ENCODE measurements at places on chromosomes 12 and 14.

DNA sequence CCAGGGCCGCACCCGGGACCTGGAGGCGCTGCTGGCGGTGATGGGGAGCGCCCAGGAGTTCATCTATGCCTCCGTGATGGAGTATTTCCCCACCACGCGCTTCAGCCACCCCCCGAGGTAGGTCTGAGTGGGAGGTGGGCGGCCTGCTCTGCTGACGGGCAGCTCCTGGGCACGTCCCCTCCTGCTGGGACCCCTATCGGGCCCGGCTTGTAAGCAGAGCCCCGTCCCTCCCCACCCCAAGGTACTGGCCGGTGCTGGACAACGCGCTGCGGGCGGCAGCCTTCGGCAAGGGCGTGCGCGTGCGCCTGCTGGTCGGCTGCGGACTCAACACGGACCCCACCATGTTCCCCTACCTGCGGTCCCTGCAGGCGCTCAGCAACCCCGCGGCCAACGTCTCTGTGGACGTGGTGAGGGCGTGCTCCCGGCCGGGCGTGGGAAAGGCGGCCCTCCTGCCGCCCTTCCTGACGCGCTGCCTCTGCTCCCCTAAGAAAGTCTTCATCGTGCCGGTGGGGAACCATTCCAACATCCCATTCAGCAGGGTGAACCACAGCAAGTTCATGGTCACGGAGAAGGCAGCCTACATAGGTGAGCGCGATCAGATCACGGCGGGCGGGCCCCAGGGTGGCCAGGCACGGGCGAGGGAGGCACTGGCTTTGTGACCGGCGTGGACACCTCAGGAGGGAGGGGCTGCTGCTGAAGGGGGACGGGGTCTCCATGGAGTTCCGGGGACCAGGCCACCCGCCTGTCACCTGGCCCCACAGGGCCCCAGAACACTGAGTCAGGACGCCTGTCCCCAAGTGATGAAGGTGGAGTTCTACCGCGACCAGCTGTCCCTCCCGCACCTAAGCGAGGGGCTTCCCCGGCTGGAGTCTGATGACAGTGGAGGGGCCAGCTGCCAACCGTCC is 7.3 kb downstream of the PLD4 start:
- no peak for DNase-seq

DNA sequence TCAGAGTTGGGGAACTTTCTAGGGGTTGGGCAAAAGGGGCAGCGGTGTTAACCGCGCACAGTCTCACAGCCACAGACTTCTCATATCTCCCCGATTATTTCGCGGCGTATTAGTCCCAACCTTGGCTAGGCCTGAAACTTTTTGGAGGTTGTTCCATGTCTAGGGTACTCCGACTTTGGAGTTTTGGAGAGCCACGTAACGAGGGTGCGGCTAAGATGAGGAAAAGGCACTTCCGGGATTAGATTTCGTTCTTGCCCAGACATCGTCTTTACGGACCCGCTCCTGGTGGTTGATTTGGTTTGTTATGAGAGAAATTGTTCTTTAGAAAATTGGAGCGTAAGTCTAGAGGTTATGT is 513 bp downstream of the CCNK start:
- DNase-seq, result peak; percentile 20

DNA sequence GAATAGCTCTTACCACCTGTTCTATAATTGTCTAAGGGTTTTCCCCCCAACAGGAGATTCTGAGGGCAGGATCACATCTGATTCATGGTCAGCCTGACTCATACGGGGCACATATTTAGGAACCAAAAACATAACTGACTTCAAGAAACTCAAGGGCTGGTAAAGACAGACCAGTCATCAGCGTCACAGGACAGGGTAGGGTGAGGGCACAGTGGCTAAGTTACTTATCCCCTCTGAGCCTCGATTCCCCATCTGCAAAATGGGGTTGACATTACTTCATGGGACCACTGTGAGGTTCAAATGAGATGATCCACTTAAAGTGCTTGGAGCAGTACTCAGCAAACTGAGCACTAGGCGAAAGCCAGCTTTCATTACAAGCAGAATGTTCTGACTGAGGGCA is 606 bp downstream of the CINP start:
- DNase-seq, result peak; percentile 50

DNA sequence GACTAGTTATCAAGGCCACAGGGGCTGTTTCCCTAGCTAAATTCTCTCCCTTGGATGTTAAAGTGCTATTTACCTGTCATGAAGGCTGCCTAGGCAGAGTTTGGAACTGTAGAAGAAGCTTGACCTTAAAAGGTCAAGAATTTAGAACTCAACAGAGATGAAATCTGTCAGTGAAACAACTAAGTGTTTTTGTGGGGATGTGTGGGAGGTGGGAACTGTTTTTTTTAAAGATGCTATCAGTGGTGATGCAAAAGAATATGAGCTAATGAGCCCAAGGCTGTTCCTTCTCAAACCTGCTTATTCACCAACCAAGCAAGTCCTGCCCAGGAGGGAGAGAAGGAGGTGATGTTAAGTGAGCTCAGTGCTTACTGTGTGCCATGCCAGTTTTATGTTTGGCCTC is 40.8 kb upstream of the POC1B start:
- no peak for DNase-seq

DNA sequence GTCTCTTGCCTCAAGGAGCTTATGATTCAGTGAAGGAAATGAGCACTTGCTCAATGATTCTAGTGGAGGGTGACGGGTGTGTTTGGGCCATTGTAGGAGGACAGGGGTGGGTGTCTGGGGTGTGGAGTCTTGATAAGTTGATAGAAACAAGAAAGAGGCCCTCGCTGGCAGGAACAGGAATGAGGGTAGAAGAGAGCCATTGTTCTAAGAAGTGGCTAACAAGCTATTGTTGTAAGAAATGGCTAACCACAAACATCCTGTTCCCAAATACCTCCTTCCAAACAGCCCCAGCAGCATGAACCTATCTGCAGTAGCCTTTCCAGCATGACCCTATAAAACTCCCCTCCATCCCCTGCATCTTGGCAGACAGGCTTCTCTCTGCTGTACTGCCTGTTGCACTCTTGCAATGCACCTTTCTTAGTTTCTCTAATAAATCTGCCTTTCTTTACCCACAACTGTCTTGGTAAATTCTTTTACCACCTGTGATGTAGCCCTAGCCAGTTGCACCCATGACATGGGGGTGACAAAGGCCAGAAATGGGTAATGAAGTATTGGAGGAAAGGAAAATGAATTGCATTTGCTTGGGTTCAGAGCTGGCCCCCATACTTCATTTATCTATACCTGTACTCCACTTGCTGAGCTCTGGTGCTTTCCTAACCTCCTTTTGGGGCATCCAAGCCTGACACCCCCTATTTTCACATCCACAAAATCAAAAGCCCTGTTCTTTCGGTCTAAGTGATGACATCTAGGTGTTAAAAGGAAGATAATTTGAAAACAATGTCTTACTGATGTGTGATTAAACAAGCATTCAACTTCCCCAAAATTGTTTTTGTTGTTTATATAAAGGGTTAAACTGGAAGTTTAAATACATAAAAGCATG is 389.1 kb downstream of the GRIN2B start:
- no peak for DNase-seq

GRCh38 chr12:71846322-71846940 is 6.9 kb downstream of the TBC1D15 start:
- DNase-seq, result peak; percentile 37

DNA sequence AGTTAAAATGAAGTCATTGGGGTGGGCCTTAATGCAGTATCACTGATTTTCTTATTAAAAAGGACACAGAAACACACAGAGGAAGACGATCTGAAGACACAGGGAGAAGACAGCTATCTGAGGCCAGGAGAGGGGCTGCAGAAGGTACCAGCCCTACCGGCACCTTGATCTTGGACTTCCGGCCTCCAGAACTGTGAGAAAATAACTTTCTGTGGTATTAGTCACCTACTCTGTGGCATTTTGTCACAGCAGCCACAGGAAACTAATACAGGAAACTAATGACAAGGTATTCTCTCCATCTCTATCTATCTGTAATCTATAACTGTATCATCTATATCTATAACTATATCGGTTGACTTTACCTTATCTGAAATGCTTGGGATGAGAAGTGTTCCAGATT is 1149.5 kb downstream of the BCL11B start:
- no peak for DNase-seq

GRCh38 chr14:71021347-71022011 is 114.2 kb downstream of the PCNX1 start:
- DNase-seq, result peak; percentile 21

DNA sequence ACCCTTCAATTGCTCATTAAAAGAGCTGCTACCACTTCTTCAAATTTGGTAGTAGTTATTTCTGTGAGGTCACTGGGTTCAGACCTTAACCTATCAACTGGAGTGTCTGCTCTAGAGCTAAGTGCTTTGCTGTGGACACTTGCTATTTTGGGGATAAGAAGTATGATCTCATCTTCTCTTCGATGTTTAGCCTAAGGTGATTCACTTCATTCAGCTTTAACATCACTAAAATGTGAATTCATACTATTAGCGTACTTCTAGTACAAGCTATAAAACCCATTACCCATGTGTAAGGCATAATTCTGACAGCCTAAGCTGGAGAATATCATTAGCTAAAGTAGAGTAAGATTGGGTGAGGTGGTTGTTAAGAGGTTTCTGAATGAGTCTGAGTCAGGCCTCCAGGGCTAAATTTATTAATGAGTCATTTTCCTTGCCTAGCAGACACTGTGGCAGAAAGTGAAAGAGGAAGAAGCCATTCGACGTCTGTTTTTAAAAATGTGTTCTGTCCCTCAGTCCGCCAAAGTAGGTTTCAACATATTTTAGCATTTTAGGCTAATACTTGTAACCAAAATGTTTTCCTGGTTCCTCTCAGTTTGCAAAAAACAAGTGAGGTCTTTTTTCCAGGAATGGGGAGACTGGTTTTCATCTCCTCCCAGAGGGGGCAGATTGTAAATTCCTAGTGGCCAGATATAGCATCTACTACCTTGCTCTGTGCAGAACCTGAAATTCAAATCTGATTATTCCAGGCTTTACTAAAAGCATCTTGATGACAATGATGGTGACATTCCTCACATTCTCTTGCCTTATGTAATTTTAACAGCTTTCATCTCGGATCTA is 103.6 kb downstream of the SSPN start:
- peak; percentile 50 for DNase-seq

DNA sequence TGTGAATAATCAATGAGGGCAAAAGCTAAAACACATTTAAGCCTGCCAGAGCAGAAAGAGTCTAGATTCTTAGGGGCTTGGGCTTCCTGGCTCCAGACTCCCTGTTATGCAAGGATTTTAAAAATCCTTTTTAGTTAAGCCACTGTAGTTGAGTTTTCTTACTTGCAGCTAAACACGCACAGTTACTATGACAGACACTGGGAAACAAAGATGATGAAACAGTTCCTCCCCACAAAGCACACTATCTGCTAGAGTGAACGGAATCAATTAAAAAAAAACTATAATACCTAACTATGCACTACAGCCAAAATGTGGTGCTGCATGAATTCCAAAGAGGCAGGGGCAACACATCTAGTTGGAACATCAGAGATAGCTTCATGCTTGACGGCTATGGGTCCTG is 28.2 kb downstream of the RPS6KA5 start:
- no peak for DNase-seq

- no peak for DNase-seq
These were observed 23.9 kb downstream of the PALS1 start for GRCh38 chr14:67265131-67265530.
